ENCODE measurements at places on chromosomes 2 and 18. TPM values are rescaled to one million over a fixed set of nuclear protein-coding genes. Genes with fewer than 3 reads are reported as not detected.

Gene RNF152
- total RNA-seq, result 18.9 TPM

Gene ACADL
- not detected for total RNA-seq

DNA sequence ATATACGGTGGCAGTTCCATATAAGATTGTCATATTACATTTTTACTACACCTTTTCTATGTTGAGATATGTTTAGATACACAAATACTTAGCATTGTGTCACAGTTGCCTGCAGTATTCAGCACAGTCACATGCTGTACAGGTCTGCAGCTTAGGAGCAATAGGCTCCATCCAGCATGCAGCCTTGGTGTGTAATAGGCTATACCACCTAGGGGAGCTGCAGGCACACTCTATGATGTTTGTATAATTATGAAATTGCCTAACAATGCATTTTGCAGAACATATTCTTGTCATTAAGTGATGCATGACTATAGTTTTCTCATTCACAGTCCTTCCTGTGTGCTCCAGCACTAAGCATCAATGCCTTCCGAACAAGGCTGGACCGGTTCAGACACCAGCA lies 133.4 kb downstream of the NDUFA10 start:
- DNase-seq, result no peak

- no peak for DNase-seq
Measured at GRCh38 chr2:28046921-28047320, 156.4 kb downstream of the BABAM2 start.

Gene RGPD4
- not detected for total RNA-seq

Gene CFAP53
- under 0.01 TPM for total RNA-seq

DNA sequence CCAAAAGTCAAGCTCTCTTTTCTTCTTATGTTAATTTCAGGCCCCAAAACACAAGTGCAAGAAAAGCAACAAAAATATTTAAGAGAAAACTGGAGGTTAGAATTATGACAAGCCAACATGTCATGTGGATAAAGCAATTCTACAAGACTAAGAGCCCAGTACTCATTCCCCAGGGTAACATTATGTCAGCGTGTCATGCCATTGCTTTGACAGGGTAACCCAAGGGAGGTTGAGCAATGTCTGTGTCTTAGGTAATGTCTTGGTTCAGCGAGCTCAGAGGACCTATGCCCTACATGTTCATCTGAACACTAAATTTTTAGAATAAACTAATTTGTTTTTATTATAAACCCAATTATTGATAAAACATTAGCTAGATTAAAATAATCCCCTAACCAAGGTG lies 173.2 kb upstream of the ZNF804A start:
- DNase-seq, result no peak

- DNase-seq, result no peak
Measured at GRCh38 chr2:201114846-201115245, 1.1 kb upstream of the CFLAR start.

DNA sequence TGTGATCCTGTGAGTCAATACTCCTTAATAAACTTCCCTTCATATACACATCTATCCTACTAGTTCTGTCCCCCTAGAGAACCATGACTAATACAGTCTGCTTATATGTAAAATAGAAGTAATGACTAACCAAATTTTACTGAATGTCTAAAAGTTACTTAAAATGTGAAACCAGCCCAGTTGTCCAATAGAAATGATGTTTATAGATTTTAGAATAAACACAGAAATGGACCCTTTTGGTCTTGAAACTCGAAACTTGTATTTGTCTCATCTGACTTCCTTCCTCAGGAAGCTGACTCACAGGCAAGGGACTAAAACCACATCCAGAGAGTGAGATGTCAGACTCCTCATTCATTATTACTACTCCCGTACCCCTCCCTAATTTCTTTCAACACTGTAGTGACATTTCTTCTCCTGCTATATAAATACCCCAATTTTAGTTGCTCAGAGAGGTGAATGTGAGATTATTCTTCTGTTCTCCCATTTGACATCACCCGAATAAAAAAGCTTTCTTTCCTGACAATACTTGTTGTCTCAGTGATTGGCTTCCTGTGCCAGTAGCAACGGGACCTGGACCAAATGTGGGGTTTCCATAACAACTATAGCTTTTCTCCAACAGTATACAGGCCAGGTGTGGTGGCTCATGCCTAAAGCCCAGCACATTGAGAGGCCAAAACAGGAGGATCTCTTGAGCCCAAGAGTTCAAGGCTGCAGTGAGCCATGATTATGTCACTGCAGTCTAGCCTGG lies 486.0 kb downstream of the ERBB4 start:
- DNase-seq, result peak; percentile 94

DNA sequence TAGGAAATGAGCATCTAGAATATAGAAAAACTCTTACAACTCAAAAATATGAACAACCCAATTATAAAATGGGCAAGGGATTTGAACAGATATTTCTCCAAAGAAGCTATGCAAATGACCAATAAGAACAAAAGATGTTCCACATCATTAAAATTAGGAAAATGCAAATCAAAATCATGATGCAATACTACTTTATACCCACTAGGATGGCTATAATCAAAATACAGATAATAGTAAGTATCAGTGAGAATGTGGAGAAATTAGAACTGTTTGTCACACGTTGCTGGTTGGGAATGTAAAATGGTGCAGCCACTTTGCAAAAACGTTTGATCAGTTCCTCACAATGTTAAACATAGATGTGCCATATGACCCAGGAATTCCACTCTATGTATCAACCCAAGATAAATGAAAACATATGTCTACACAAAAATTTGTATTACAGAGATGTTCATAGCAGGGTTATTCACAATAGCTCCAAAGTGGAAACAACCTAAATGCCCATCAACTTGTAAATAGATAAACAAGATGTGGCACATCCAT lies 558.4 kb downstream of the SLC4A3 start:
- DNase-seq, result peak; percentile 14

GRCh38 chr2:47617523-47618271 lies 165.2 kb upstream of the MSH6 start:
- no peak for DNase-seq

DNA sequence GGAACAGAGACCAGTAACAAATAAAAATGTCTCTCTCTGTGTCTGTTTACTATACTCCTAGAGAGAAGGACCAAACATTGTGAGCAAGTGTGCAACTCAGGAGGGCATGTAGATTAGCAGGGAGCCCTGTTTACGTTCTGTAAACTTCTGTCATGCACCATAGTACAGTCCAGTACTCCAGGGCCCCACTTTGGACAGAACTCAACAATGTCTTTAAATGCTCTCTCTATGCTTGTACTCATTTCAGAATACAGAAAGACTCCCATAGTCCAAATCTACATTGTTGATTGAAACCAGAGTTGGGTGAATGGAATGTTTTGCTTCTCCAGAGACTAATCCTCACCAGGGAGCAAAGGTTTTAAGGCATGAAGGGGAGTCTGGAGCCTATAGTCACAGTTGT lies 934.8 kb downstream of the NRXN1 start:
- no peak for DNase-seq

DNA sequence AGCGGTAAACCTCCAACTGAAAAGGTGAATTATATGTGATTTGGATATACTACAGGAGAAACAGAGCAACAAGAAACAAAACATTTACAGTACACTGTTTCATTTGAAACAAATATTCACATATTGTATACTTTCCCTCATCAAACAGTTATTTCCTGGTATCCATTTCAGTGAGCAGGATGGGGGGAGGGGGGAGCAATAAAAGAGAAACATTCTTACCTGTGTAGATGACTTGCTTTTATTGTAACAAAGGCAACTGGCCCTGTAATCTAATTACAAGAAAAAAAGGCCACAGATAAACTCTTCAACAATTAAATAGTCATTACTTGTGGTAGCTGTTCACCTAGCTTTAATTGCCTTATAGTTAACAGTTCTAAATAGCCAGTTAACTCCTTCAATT lies 3.9 kb upstream of the PPP1CB start:
- DNase-seq, result no peak

Gene REG1A
- total RNA-seq, result not detected

DNA sequence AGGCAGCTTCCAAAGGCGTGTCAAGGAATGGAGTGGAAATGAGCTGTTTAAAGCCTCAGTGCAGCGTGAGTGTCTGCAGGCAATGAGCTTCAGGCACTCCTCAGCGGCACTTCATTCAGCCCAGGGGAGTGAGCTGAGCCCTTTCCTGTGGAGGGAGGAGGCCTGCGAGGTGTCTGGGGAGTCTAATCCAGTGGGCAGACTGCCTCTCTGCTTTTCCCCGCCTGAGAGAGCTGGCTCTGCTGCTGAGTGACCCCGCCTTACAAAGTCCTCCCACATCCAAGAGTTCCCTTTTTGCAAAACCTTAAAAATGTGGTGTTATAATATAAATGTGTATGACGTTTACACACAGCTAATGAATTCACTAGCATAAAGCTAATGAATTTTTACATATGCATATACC lies 7.0 kb upstream of the LDLRAD4 start:
- no peak for DNase-seq

- DNase-seq, result no peak
Measured at GRCh38 chr2:209236377-209236776, 187.5 kb upstream of the MAP2 start.

DNA sequence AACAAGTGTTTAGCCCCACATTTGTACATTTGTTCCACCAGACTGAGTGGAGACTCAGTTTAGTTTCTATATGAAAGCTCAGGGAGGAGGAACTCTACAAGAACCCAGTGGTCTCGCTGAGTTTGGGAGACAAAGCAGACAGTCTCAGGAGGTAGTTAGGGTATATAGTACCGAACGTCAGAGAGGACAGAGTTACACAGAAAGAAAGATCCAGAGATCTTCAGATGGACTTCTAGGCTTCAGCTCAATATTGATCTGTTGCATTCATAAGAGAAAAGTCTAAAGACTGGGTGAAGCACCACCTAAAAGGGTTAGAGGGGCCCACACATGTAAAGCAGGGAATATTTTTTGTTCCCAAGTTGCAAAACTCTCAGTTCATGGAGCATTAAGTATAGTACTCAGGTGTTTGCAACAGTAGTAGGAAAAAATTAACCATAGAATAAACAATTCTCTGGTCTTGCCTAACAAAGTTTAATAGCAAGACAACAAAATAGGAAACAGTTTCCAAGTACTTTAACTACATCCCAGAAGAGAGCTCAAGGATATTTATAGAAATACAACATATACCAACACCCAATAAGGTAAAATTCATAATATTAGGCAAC lies 4.2 kb downstream of the TFPI start:
- no peak for DNase-seq

- no peak for DNase-seq
Measured at GRCh38 chr2:65215946-65216345, 11.7 kb upstream of the ACTR2 start.

Gene RAB27B
- total RNA-seq, result 1.3 TPM

Gene MAP3K19
- not detected for total RNA-seq

GRCh38 chr2:216031960-216032689 lies 18.8 kb upstream of the MREG start:
- DNase-seq, result peak; percentile 94

DNA sequence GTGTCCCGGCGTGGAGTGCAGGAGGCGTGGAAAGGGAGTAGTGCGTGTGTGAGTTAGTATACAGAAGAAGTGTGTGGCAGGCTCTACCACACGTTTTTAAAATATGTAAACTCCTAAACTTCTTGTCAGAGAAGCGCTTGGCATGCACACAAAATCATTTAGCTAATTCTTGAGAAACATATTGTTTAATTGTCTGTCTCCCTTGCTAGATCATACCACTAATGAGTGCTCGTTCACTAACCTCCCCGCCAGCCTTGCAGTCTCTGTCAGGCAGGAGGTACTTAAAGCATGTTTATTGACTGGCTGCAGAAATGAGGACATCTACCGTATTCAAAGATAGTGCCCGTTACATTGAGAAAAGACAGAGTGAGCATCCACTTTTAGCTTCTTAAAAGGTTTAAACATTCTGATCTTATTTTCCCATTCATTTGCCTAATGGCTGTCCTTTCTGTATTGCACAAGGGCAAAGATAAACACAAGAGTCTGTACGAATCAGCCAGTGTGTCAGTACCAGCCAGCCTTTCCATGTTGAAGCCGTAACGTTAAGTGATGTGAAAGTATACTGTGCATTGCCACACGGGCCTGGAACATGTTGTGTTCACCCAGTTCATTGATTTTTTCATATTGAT lies 41.4 kb downstream of the TRAPPC12 start:
- DNase-seq, result peak; percentile 29

DNA sequence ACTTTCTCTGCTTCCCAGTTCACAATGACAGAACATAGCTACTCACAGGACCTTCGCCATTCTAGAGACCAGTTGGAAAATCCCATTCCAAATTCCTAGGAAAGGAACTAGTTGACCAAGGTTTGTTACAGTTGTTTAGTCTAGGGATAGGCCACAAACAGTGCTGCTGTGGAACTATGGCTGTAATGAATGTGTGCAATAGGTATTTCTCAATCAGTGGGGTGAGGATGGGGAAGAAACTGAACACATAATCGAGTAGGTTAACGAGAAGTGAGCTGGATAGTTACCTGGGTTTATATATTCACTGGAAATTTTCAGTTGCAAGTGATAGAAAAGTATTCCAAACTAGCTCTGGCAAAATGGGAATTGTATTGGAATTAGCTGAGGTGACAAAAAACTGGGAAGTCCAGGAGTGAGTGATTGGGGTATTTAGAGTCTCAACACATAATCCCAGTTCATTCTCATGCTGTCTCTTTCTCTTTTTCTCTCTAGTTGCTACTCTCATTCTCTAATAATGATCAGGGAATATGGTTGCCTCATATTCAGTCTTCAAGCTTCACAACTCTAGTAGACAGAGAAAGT lies 18.2 kb upstream of the HMSD start:
- DNase-seq, result no peak

- DNase-seq, result no peak
Measured at GRCh38 chr2:20111311-20112131, 60.1 kb upstream of the LAPTM4A start.

DNA sequence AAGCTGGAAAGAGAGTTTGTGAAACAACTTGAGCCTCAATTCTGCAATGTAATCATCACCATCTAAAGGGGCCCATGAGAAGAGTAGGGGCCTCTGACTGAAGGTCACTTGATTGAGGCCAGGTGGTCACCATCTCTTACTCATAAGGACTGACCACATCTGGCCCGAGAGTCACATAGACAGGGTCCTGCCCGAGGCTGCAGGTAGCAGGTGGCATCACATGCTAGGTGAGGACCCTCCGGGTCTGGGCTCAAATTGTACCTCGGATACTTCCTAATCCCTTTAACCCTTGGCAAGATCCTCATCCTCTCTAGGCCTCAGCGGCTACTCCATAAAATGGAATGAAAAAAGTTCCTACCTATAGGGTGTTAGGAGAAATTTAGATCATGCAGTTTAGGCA lies 16.7 kb downstream of the FHL2 start:
- DNase-seq, result no peak

Gene VPS54
- 18.1 TPM for total RNA-seq

GRCh38 chr18:79283131-79283810 lies 112.5 kb upstream of the NFATC1 start:
- DNase-seq, result no peak

- DNase-seq, result no peak
Measured at GRCh38 chr2:26561376-26561775, 79.8 kb downstream of the CIB4 start.

Gene CGREF1
- total RNA-seq, result 0.28 TPM

- DNase-seq, result no peak
Measured at GRCh38 chr2:205722283-205722918, 40.1 kb downstream of the NRP2 start.

- DNase-seq, result peak; percentile 91
Measured at GRCh38 chr2:220891405-220891804, 680.7 kb downstream of the EPHA4 start.

Measured in IMR-90 (cell line).